ENCODE measurements at places on chromosomes 12 and 14.

DNA sequence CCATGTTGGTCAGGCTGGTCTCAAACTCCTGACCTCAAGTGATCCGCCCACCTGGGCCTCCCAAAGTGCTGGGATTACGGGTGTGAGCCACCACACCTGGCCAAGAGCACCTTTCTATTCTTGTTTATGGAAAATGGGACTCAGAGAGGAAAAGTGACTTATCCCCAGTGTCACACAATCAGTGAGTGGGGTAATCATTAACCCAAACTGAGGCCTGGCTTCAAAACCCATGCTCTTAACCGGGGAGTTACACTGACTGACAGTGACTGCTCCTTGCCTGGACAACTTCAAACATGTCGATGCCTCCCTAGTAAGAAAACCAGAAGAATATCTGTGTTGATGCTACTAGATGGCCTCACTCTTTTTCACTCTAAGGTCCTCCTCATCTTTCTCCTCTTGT is 7.3 kb downstream of the CLEC7A start:
- no peak for DNase-seq

DNA sequence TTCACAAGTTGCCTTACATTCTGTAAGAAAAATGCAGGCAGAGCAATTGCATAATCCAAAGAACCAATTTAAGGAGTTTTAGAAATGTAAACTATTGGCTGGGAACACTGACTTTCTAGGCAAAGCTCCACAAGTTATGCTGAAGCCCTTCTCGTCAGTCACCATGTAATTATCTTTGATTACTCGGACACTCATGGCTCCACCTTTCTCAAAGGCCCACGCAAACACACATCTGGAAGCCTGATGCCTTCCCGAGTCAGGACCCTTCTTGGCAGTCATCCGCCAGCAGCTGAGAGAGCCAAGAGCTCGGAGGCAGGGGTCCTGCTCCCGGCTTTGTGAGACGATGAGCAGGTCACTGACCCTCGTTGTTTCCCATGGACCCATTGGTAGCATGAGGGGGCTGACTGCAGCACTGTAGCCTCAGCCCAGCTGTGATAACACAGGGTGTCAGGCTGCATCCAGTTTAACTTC is 202.2 kb downstream of the TMEM132D start:
- no peak for DNase-seq

GRCh38 chr12:27561535-27562350 is 37.7 kb downstream of the PPFIBP1 start:
- no peak for DNase-seq

- DNase-seq: no peak
Observed at GRCh38 chr14:60819575-60819974, 85.0 kb downstream of the MNAT1 start.

DNA sequence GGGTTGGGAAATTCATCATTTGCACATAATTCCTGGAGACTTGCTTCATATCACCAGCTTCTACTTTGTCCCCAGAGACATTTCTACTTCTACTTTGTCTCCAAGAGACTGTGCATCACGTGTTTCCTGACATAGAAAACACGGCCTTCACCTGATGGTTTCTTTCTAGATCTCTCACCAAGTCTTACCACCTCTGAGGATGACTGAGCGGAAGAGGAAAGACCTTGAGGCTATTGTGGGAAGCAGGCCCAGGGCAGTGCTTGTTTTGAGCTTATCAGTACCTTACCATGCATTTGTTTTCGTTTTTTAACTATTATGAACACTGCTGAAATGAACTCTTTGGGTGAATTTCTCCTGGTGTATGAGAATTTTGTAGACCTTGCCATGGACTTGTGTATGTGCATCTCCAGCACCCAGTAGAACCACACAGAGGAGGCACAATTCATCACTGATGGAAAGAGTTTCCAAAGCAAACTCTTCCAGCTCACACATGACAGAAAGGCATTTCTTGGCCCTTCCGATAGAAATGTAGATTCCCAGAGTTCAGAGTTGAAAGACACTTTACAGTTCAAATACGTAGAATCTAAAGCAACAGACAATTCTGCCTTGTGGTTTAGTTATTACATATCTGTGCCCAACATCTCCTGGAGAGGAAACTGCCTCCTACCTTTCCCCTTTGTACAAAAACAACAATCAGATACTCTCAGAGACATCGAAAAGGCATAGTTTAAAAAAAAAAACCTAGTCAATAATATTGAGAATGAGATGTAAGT is 434.7 kb downstream of the FUT8 start:
- DNase-seq: peak; percentile 41

DNA sequence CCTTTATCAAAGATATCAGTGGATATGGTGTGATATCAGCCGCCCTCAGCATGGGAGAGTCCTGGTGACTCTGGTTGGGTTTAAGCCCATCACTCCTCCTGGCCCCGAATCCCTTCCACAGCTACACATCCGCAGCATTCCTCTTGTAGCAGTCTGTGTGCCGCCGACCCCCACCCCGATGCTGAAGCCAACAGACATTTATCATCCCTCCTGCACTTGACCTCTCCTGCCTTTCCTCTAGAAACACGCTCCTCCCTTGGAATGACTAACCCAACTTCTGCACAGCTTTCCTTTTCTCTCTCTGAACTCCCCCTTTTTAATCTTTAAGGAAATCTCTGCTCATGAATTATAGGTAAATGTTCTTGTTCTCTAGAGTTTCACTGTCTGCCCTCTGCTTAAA is 250.9 kb upstream of the FOXN3 start:
- DNase-seq: no peak

DNA sequence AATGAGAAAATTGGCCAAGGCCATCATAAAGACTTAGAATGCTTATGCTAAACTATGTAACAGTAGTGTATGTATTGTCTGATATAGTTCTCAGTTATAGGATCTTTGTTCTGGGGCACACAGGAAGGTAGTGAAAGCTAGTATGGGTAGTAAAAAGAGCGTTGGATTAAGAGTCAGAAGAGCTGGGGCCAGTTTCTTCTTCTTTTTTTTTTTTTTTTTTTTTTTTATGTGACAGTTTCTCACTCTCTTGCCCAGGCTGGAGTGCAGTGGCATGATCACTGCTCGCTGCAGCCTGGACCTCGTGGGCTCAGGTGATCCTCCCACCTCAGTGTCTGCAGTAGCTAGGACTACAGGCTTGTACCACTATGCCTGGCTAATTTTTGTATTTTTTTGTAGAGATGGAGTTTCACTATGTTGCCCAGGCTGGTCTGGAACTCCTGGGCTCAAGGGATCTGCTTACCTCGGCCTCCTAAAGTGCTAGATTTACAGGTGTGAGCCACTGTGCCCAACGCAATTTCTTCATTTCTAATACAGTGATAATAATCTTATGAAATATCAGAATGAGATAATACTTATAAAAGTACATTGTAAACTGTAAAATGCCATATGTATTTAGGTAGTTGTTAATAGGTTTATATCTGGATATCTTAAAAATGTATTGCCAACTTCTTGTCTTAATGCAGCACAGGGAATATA is 7.4 kb downstream of the MDM2 start:
- DNase-seq: no peak
